ENCODE measurements at places on chromosomes 13 and 19.

GRCh38 chr13:36453516-36453915 lies 21.2 kb downstream of the CCNA1 start:
- DNase-seq: no peak

- no peak for DNase-seq
Observed at GRCh38 chr13:42623916-42624315, 50.0 kb downstream of the TNFSF11 start.

- no peak for DNase-seq
Observed at GRCh38 chr19:28905996-28906395, 307.0 kb downstream of the UQCRFS1 start.

- DNase-seq: peak; percentile 56
Observed at GRCh38 chr19:1087813-1088415, 7.3 kb downstream of the POLR2E start.

- no peak for DNase-seq
Observed at GRCh38 chr19:4541114-4541805, 1.4 kb upstream of the LRG1 start.

GRCh38 chr13:113178070-113178895 lies 19.8 kb downstream of the PROZ start:
- no peak for DNase-seq

GRCh38 chr13:21453387-21454081 lies 5.6 kb downstream of the ZDHHC20 start:
- no peak for DNase-seq

DNA sequence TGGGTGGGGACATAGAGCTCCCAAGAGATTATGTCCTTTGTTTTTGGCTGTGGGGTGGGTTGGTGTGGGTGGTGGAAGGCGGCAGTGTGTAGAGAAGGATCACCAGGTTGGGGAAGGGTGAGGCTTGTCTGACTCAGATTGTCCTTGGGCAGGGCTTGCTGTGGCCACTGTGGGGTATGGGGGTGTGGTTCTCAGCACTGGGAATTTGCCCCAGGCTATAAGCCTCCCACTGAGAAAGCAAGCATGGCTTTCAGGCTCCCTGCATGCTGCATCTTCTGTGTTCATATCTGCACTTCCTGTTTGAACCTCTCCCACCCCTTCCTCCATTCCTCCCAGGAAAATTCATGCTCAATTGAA lies 34.9 kb downstream of the DNAJC15 start:
- no peak for DNase-seq

GRCh38 chr19:3615524-3616135 lies 9.0 kb upstream of the TBXA2R start:
- DNase-seq: no peak

GRCh38 chr13:42814868-42815267 lies 33.5 kb downstream of the FAM216B start:
- no peak for DNase-seq

DNA sequence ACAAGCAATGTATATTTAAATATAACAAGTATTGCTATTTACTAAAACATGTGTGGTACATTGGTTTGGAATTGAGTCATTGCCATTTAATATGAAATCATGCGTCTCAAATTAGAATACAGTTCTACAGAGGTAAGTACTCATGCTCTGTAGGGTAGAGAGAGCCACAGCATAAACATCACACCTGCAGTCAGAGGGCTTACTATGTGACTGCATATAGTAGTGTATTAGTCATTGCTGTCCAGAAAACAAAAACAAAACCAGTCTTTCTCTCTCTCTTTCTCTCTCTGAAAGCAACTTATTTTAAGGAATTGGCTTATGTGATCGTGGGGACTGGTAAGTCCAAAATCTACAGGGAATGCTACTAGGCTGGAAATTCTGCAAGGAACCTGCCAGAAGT lies 370.3 kb downstream of the GPC5 start:
- DNase-seq: no peak

DNA sequence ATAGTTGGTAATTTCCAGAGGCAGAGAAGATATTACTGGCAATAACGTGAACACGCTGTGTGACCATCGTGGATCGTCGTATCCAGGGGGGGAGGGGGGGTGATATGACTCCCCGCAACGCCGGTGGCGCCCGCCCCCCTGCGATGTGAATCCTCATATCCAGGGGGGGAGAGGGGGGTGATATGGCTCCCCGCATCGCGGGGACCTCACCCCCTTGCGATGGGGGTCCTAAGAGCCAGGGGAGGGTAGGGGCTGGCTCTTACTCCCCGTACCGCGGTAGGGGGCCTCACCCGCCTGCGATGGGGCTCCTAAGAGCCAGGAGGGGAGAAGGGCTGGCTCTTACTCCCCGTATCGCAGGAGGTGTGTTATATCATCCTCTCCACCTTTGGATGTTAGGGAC lies 31.3 kb upstream of the RGCC start:
- no peak for DNase-seq

GRCh38 chr19:31013384-31014020 lies 335.7 kb downstream of the TSHZ3 start:
- no peak for DNase-seq

DNA sequence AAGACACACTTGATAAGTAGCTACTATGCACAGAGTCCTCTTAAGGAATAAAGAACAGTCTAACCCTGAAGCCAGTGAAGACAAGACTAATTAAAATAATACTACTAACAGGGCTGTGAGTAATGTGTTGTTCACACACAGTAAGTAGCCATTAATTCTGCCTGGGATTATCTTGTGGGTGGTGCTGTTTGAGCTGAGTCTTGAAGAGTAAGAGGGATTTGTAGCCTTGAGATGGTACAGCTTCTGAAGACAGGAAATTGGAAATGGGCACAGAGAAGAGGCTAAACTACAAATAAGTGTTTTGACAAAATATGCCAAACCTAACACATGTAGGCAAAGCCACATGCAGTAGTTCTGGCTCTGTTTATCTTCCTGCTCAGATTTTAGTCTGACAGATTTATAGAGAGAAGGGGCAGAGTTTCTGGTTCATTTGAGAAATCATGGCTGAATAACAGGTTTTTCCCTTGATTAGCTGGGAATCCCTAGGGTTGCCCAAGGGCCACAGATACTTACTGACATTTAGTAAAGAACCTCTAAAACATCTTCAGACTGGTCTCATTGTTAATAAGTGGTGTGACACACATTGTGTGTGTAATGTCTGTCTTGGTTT lies 38.0 kb downstream of the ITGBL1 start:
- no peak for DNase-seq

GRCh38 chr19:18853755-18854427 lies 22.1 kb downstream of the UPF1 start:
- DNase-seq: no peak

DNA sequence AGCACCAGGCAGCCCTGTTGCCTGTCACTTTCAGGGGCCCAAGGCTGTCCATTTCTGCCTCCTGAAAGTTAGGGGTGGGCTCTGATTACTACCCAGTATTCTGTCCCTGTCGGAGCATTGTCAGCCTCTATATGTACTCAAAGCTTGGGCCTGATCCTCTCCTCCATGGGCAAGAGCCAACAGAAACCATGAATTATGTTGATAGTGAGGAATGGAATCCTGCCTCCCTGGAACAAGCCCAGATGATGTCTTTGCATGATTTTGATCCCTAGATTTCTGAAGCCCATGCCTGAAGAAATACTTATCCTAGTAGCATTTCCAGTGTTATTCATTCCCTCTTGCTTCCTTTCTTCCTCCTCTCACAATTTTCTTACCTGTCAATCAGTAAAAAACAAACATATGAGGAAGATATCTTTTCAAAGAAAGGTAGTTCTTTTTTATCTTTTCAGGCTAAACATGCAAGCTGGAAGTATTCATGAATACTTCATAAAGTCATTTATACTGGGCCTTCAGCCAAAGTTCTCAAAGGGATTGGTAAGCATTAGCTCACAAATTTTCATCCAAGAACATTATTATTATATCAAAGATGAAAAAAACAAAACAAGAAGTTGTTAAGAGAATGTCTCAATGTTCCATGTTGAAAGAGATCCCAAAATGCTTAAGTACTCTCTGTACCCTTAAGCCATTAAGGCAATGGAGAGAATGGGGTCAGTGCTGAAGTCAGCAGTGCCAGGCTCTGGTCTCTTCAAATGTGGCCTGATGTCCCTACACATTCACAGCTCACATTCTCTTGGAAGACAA lies 171.7 kb downstream of the NHLRC3 start:
- no peak for DNase-seq

DNA sequence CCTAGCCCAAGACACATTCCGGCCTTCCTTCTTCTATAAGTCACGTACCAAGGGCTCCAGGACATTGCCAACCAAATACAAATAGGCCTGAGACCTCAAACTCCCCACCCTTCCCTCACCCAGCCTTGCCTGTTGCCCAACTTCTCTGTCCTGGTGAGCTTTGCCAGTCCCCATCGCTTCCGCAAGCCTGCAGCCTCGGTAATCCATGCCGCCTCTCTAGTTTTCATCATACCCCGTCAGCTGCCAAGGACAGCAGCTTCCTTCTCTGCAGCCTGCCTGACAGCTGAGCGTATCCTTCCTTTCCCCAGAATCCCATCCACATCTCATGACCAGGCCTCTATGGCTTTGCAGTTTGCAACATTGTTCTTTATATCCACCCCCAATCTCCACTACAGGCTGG lies 36.6 kb upstream of the POMP start:
- DNase-seq: no peak

GRCh38 chr19:18677156-18677555 lies 6.3 kb upstream of the CRTC1 start:
- no peak for DNase-seq

DNA sequence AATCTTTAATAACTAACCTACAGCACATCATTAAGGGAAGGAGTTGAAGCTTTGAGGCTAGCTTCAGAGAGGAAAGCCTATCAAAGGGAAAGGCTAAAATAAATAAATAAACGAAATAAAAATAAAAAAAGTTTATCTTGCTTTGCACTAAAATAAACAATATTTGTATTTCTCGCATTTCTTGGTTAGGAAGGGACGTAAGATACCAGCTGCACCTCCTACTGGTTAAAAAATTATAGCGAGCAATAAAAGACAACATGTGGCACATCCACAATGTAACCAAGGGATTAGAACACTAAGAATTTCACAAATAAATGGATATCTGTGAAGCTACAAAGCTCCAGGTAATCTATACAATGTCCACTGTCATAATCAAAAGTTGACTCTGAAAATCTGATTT lies 194.5 kb downstream of the DACH1 start:
- DNase-seq: no peak

GRCh38 chr13:108342369-108343289 lies 73.1 kb downstream of the TNFSF13B start:
- no peak for DNase-seq

- DNase-seq: no peak
Observed at GRCh38 chr13:93714171-93714570, 487.6 kb downstream of the GPC6 start.

- DNase-seq: no peak
Observed at GRCh38 chr19:51195316-51195586, 29.6 kb upstream of the CD33 start.

DNA sequence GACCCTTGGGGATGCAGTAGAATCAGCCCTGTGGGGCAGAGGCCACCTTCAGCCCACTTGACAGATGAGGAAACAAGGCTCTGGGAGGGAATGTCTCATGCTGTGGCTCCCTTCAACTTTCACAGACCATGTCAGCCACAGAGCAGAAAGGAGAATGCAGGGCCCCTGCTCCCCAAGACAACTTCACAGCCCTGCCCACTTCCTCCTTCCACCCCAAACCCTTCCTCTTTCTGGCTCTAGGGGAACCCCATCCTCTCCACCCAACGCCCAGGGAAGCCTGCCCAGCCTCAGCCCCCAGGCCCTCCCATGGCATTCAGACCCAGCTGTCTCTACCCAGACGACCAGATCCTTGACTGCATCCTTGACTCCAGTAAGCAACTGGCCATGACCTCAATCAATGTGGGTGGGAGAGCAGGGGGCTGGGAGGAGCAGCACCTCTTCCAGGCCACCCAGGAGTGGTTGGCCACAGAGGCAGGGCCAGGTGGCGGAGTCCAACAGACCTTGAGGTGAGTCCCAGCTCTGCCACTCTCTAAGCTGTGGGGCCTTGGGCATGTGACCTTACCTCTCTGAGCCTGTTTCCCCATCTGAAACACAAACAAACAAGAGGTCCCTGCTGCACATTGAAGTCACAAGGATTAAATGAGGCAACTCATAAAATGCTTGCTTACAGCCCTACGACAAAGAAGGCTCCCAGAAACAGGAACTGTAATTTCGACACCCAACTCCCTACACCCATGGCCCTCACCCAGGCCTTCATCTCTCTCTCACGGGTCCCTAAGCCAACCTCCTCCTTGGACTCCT lies 15.8 kb downstream of the DEDD2 start:
- DNase-seq: peak; percentile 85

- no peak for DNase-seq
Observed at GRCh38 chr13:98937911-98938381, 39.9 kb downstream of the DOCK9 start.

DNA sequence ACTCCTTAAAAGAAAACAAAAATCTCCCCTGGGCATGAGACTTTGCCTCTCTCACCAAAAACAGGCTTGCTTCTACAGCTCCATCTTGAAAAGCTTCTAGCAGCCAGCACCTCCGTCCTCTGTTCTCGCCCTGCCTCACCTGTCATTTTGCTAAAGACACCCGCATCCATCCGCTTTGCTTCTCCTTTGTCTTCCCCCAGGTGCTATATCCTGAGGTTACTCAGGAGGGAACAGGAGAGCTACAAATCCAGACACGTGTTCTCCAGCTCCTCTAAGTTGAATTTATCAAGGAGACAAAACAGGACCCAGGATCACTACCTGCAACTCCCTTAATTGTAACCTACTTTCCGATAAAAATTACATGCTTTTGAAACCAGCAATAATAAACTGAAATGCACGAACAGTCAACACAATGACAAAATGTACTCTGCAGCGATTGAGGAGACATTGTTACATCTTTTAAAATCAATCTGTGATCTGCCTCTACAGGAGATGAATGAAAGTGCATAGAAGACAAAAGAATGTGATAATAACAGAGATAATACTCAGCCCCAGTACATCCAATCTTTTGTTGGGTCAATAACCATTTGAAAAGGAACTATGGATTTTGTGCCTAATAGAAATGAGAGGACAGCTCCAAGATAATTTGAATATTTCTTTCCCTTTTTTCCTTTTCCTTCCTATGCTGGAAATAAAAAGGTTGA lies 221.2 kb downstream of the DCLK1 start:
- DNase-seq: no peak

DNA sequence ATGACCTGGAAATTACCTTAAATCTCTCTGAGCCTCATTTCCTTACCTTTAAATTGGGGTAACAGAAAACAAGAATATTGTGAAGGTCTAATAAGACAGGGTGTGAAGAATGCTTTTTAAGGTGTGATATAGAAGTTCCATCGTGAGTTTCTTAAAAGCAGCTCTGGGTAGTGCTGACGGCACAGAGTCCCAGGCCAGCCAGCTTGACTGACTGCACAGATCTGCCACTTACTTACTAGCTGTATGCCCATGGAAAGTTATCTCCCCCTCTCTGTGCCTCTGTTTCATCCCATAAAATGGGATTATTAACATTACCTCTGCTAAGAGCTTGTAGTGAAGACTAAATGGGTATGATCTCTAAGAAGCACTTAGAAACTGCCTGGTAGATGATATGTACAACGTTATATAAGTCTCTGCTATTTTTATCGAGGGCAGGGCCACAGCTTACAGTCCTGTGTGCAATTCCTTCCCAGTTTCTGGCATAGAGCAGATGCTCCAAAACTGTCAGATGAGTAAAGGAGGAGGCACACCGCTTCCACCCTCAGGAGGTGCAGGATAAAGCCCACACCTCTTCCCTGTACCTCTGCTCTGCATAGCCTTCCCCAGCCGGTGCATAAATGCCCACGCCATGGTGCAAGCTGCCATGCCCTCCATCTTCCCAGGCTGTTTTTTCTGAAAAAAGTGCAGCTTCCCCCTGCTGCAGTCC lies 99.6 kb downstream of the MBNL2 start:
- DNase-seq: no peak
